Renal cortical epithelial cell (primary cell): ENCODE measurements at places on chromosomes 1 and 21.

GRCh38 chr21:26798856-26799751 lies 46.1 kb downstream of the ADAMTS1 start:
- peak; percentile 9 for DNase-seq

DNA sequence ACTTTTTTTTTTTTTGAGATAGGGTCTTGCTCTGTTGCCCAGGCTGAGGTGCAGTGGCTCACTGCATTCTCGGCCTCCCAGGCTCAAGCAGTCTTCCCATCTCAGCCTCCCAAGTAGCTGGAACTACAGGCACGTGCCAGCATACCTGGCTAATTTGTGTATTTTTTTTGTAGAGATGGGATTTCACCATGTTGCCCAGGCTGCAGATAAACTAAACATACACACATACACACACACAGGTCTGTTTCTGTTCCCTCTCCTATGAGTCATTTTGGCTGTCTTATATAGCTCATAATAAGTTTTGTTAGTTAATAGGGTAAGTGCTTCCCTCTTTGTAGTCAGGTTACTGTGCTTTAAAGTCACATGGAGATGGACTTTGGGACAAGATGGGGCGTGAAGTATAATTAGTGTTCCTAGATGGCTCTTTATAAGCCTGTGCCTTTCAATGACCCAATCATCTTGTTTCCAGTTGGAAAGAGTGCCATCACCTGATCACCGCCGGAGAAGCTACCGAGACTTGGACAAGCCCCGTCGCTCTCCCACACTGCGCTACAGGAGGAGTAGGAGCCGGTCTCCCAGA lies 9.1 kb downstream of the PRPF38A start:
- DNase-seq = peak; percentile 24

- no peak for DNase-seq
Measured at GRCh38 chr1:50975436-50975835, 5.4 kb downstream of the CDKN2C start.

DNA sequence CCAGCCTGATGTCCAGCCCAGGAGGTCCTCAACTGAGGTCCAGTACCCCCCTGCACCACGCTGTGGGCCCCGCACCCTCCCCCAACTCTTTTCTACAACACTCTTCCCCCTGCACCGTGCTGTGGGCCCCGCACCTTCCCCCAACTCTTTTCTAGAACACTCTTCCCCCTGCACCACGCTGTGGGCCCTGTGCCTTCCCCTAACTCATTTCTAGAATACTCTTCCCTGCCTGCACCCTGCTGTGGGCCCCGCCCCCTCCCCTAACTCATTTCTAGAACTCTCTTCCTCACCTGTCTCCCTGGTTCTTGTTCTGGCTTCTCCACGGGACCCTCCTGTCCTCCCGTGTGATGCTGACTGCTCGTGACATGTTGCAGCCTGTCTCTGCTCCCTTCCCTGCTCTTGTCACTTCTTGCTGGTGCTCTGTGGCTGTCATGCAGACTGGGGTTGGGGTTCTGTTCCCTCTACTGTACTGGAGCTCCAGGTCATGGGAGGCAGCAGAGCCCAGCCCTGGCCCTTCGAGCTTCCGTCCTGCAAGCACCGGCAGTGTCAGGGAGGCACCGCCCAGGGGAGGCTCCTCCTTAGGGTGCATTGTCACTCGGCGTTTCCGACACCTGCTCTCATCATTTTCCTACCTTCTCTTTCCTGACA lies 160.1 kb upstream of the COL6A1 start:
- no peak for DNase-seq

- DNase-seq = no peak
Measured at GRCh38 chr1:22584001-22584562, 20.8 kb downstream of the EPHA8 start.

GRCh38 chr1:243793298-243793697 lies 56.7 kb downstream of the AKT3 start:
- DNase-seq = no peak

GRCh38 chr1:41716188-41717130 lies 202.3 kb downstream of the HIVEP3 start:
- DNase-seq = no peak

DNA sequence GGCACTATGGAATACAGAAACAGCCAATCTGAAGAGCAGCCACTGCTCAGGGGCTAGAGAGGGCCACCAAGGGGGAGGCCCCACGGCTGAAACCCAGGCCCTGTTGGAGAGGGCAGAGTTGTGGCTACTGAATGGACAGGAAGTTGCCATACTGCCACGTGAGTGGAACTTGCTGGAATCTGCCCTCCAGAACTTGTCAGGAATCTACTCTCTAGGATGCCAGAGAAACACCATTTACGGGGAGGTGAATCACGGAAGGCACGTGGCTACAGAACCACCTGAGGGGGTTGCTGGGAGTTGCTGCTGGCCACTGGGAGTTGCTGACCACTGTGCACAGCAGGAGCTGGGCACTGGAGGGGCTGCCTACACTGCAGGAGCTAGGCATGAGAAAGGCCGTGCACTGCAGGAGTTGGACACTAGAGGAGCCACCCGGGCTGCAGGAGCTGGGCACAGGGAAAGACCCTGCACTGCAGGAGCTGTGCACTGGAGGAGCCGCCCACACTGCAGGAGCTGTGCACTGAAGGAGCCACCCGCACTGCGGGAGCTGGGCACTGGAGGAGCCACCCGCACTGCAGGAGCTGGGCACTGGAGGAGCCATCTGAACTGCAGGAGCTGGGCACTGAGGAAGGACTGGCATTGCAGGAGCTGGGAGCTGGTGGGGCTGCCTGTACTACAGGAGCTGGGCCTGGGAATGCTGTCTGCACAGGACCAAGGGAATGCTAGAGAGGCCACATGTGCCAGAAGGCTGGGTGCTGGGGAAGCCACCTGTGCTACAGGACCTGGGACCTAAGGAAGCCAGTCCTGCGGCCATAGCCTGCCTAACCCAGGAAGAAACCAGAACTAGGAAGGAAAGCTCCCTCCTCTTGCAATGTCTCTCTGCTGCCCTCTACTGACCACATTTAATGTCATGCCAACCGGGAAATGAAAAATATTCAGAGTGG lies 343.4 kb downstream of the MATN1 start:
- DNase-seq = peak; percentile 68

DNA sequence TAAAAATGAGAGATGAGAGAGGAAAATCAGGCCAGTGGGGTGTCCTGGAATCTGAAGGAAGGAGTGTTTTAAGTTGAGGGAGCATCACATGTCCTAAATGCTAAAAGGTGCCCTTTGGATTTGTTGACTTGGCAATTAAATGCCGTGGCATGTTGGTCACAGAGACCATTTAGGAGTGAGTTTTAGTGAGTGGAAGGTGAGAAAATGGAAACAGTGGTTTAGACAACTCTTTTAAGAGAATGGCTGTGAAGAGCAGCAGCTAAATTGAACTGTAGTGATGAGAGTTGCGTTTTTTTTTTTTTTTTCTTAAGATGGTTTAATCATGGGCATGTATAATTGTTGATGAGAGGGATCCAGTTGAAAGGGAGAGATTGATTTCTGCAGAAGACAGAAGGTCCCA lies 95.0 kb downstream of the S1PR1 start:
- no peak for DNase-seq

DNA sequence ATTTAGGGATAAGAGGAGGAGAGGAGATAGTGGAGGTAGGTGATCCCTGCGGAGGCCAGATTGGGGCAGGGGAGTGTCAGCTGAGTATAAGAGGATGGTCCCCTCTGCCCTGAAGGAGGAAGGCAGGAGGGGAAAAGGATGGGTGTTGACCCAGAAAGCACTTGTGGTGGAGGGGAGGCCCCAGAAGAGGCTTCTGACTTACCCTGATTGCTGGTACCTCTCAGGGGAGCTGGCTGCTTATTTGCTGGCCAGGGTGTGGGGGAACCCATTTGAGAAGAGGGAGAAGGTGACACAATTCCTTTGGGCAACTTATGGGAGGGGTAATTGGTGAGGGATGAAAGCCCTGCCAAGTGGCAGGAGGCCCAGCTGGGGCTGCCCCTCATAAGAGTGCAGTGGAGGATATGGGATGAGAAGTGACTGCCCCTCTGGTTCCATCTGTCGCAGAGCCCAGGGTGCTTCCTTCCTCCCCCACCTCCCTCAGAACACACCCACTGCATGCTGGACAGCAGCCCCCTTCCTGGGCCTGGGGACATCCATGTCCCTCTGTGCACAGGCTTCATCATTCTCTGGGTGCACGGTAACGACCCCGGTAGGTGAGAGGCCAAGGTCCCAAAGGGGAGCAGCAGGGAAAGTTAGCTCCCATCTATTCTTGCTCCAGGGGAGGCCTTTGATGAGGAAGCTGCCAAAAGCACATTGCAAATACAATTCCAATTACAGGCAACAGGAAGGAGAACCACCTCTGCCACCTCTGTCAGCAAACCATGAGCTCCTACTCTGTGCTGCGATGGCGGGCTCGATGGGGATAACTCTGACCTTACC lies 1.4 kb upstream of the PCSK9 start:
- no peak for DNase-seq

DNA sequence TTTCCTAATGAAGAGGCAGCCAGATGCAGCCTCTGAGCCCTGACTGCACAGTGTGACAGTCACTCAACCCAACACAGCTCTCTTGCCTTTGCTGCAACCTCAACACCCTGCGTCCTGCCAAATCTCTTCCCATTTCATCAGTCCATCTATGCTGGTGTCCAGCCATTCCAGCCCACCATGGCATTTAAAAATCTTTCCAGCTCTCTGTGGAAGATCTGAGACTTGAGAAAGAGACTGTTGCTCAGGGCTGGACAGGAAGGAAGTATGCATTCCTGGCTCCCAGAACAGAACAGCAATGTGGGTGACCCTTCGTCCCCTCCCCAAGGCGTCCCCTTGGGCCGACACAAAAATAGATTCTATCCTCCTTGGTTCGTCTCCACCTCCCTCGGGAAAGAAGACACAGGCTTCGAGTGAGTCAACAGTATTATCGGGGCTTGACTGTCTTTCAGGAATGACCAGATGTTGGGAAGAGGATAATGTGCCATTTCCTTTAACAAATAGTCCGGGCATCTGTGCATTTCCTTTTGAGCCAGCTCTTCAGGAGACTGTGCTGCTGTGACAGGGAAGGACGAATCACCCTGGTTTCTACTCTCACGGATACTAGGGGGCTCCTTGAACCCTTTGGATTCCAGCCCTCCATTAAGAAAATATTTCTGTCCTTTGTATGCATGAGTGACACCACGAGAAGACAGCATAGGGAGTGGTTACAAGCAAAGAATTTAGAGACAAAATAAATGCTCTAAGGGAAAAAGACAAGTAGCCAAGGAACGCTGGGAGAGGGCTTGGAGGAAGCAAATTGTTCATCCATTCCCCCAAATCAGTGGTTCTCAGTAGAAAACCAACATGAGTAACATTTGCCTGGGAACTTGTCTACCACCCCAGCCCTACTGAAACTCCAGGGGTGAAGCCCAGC lies 111.4 kb upstream of the CDC42BPA start:
- DNase-seq = no peak

DNA sequence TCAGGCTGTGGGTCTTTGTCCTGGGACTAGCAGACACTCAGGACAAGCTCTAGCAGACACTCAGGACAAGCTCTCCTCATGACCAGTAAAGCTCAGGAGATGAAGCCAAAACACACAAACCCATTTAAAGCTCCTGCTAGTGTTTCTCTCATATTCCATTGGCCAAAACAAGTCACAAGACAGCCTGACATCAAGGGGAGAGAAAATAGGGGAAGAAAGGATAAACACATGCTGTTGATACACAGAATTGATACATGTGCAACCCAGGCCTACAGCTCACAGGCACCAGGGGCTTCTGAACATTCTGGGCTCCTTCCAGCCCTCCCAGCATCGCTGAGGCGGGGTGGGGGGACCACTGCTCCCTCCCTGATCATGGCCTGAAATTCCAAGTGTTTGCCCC lies 35.3 kb downstream of the ATF3 start:
- no peak for DNase-seq

- no peak for DNase-seq
Measured at GRCh38 chr1:229012823-229013222, 258.1 kb upstream of the RAB4A start.

DNA sequence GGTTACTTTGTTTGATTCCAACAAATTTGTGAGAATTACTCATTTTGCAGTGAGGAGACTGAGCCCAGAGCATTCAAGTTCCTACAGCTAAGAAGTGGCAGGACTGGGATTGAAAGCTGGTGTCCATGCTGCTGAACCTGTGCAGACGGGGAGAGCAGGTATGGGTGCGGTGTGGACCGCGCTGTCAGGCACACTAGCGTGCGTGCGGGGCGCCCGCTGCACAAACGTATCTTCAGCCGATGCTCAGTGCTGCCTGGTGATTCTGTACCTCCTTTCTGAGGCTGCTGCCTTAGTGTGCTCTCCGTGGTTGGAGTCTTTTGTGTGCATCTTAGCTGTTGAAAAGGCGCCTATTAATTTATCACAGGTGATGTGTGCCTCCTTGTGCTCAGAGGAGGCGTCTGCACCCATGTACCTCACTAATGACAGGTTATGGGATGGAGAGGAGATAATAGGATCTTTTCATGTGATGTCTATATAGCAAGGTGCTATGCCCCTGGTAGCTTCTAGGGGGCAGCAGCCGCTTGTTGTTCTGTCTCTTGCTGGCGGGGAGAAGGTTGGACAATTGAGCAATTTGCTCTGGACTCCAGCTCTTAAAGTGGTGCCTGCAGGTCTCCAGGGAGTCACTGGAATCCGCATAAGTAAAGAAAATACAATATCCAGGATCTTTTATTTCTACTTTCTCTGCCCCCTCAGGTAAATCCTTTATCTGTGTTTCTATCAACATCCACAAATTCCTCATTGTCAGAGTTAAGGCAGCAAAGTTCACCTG lies 32.5 kb downstream of the PEX14 start:
- peak; percentile 81 for DNase-seq

DNA sequence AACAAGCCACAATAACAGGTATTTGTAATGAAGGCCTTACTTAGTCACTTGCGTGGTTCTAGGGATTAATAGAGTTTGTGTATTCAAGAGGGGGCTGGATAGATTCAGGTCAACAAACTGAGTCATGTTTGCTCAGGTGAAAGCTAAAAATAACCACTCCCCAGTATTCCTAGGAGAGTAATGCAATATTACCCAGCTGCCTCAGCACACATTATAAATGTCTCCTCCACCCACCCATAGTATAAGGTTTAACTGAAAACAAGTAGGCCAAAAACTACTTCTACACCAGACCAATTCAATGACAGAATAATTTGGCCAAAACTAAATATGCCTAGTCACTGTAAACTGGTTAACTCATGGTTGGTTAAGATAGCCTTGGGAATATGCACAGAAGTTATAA lies 34.4 kb downstream of the WLS start:
- DNase-seq = peak; percentile 95

DNA sequence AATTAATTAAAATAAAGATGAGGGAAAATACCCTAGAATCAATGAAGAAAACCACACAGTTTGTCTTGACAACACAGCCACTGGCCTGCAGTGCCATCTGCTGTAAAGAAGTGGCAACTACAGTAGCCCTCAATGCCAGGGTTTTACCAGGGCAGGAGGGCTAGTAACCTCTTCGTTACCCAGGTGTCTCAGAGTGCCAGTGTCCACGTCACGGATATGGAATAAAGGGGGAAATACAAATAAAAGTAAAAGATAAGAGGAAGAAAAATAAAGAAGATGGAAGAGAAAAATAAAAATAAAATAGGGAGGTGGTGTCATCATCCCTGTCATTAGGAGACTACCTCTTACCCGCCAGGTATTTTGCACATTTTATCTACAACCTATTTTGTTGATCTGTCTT lies 14.2 kb upstream of the SLC44A3 start:
- DNase-seq = peak; percentile 31
